ENCODE measurements at places on chromosomes 1 and 21.

- DNase-seq, result no peak
Measured at GRCh38 chr1:216812966-216813365, 89.7 kb upstream of the ESRRG start.

- no peak for DNase-seq
Measured at GRCh38 chr1:198867182-198867581, 228.3 kb downstream of the PTPRC start.

DNA sequence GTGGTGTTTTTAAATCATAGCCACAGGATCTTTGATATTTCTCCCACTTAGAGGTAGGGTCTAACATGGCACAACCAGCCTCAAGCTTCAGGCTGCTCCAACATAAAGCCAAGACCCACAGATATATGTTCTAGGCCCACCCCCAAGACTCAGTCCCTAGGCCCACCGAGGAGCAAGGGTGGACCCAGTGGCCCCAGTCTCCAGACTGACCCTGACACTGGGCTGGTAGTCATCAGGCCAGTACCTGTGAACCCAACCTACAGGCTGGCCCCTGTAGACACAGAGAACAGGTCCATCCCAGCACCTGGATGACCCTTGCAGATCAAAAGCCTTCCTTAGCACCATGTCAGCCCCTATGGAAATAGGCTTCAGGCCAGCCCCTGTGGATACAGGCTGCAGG is 60.5 kb downstream of the NEGR1 start:
- no peak for DNase-seq

GRCh38 chr1:157585984-157586383 is 11.9 kb downstream of the FCRL4 start:
- no peak for DNase-seq

DNA sequence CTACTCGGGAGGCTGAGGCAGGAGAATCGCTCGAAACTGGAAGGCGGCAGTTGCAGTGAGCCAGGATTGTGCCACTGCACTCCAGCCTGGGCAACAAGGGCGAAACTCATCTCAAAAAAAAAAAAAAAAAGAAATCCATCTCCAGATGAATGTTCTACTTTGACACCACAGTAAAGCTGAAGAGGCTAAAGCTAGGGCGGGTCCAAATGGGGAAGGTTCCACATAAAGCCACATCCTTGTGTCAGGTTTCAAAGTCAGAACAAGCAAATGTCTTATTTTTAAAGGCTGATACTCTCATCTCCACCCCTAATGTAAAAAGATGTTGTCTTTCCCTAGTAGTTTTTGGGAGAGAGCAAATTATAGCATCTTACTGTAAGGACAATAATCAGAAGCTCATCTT is 4.4 kb upstream of the WARS2 start:
- DNase-seq, result no peak

DNA sequence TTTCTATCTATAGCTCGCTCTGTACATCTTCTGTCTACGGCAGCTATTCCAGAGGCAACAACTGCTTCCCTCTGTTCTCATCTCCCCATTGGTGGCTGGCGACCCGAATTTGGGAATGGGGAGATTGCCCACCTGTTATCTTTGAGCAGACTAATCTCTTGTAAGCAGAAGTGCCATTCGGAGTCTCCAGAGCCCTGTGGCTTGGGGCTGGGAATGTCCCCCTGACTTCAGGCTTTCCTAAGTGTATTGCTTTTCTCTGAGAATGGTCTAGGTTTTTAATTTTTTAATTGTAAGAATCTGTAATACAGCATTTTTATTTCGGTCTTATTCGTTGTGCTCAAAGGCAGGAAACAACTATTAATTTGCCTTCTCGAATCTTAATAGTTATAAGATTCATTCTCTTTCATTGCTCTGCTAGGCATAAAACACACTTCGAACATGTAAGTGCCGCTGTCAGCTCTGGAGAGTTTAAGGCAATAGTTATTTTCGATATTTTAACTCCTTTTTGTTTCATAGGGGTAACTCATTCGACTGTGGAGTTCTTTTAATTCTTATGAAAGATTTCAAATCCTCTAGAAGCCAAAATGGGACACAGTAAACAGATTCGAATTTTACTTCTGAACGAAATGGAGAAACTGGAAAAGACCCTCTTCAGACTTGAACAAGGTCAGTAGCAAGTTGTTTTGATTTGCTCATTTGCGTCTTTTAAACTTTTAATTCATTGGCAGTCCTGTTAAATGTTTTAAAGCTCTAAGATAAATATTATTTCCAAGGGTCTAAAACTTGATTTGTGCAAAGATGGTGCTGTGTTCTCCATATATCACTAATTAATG is 514 bp downstream of the AGL start:
- no peak for DNase-seq

GRCh38 chr1:192861860-192862259 is 53.0 kb downstream of the RGS2 start:
- DNase-seq, result no peak

DNA sequence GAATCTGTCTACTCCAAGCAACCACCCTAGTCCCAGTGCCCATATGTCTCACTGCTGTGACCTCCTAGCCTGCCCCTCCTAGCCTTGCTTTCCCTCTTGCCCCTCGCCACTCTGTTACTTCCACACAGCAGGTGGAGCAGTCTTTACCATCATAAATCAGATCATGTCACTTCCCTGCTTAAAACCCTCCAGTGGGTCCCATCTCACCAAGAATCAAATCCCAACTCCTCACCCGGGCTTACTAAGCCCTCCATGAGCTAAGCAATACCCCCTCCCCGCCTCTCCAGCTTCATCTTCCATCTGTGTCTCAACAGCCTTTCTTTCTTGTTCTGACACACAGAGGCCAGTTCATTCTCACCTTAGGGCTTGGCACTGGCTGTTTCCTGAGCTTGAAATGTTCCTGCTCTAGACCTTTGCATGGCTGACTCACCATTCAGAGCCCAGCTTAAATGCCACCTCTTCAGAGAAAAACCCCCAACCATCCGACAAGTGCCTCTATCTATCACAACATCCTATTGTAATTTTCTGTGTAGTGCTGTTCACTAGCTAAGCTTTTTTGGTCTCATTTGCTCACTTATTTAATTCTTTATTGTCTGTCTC is 22.3 kb downstream of the KNCN start:
- peak; percentile 62 for DNase-seq

DNA sequence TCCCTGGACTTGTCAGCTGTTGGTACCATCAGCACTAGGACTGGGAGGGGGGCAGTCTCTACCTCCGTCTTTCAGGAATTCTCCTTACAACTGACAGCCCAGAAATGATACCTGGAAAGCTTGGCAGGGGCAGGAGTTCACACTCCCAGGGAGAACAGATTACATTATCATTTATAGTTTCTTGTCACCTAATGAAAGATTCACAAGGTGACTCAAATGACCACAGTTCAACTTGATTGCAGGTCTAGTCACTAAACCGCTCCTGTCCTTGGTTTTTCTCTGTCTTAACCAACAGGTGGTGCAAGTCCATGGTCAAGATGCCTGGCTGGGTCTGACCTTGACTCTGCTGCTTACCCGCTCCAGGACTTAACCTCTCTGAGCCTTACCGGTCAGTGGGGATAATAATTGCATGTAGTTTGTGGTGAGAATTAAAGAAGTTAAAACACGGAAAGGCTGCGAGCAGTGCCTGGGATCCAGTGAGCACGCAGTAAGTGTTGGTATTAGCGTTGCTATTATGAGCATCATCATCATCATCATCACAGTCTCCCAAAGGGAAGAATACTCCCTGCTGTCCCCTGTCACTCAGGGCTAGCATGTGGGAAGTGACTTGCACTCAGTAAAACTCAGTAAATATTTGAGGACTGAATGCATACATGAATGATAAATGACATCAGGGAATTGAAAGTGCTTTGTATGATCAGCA is 125.3 kb upstream of the CD34 start:
- DNase-seq, result no peak

- no peak for DNase-seq
Measured at GRCh38 chr1:220818421-220819173, 31.9 kb downstream of the MTARC1 start.

DNA sequence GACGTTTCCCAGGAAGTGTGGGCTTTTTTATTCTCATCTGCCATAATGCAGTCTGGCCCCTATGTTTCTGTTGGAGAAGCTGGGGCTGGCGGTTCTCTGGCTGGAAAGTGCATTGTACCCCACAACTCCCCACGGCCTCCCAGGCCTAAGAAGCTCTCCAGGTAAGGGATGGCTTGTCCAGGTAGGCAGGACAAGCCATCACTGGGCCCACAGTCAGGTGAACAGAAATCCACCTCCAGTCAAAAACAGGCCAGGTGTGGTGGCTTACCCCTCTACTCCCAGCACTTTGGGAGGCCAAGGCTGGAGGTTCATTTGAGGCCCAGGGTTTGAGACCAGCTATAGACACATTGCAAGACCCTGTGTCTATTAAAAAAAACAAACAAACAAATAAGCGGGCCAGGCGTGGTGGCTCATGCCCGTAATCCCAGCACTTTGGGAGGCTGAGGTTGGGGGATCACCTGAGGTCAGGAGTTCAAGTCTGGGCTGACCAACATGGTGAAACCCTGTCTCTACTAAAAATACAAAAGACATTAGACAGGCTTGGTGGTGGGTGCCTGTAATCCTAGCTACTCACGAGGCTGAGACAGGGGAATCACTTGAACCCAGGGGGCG is 3.1 kb upstream of the WNT9A start:
- DNase-seq, result no peak

DNA sequence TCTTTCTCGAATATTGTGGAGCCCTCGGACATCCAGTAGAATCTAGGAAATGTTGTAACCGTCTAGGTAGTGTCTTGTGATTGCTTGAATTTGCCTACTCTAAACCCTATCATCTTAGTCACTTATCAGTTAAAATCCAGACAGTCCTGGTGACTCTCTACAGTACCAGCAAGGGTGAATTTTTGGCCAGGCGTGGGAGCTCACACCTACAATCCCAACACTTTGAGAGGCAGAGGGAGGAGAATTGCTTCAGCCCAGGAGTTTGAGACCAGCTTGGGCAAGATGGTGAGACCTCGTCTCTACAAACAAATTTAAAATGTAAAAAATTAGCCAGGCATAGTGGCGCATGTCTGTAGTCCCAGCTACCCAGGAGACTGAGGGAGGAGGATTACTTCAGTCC is 230.9 kb downstream of the CHRM3 start:
- DNase-seq, result no peak

GRCh38 chr1:118890851-118891384 is 97.2 kb downstream of the TBX15 start:
- no peak for DNase-seq

GRCh38 chr21:39644062-39644560 is 31.4 kb downstream of the B3GALT5 start:
- DNase-seq, result no peak

GRCh38 chr1:196651079-196651478 is 764 bp upstream of the CFH start:
- no peak for DNase-seq

DNA sequence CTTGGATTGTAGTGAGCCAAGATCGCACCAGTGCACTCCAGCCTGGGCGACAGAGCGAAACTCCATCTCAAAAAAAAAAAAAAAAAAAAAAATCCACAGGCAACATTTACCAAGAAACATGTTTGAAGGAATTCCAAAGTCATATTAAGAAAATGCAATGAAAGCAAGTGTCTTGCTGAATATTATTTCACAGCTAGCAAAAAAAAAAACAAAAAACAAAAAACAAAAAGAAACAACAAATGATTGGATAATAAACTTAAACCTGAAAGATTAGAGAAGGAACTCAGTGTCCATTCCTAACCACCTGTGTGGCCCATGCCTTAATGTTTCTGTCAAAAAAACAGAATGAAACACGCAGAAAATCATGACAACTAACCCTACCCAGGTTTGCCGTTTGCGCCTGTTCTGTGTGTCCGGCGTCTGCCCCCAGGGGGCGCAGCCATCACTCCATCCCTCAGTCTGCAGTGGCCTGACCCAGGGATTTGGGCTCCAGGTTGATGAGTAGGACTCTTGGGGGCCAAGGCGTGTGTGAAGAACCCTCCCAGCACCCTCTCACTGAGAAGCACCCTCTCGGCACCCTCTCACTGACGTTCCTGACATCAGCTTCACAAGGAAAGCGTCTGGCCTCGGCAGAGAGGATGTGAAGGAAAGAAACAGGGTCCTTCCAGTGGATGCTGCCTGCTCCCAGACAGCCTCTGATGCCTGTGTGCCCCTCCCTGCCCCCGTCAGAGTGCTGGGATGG is 19.2 kb upstream of the PTTG1IP start:
- peak; percentile 68 for DNase-seq

DNA sequence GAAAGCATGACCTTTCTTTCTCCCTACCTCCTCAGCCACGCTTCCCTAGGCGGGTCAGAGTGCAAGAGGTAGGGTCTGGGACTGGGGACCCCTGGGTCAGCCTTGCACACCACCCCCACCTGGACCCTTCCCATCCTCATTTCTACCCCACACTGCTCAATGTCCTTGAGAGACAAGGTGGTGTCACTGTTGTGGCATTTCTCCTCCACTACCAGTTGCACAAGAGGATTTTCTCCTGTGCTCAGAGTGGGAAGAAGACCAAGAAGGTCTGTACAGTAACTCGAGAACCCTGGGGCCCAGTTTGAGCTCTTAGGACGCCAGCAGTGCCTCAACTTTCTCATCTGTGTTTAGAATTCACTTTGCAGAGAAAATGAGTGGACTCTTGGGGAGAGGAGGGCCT is 49.4 kb upstream of the CD34 start:
- DNase-seq, result no peak

- DNase-seq, result no peak
Measured at GRCh38 chr1:31581821-31582810, 5.8 kb downstream of the TINAGL1 start.

GRCh38 chr1:58005212-58005611 is 541.3 kb downstream of the OMA1 start:
- DNase-seq, result no peak

DNA sequence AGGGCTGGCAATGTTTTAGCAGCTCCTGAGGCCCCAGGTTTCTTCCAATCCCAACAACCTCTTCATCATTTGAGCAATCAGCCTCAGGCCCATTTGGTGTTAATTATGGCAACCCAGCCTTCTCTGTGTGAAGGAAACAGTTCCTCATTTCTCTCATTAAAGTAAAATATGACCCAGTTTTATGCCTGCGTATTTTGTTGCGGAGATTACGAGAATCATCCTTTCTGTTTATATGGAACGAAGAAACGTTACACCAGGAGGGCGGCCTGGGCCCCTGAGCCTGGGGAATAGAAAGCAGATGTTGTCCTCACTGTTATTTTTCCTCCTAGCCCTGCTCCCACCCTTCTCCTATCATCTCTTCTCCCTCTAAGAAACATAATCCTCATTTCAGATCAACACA is 332.2 kb upstream of the USP24 start:
- no peak for DNase-seq

- DNase-seq, result no peak
Measured at GRCh38 chr21:29521872-29522271, 223.2 kb downstream of the BACH1 start.

DNA sequence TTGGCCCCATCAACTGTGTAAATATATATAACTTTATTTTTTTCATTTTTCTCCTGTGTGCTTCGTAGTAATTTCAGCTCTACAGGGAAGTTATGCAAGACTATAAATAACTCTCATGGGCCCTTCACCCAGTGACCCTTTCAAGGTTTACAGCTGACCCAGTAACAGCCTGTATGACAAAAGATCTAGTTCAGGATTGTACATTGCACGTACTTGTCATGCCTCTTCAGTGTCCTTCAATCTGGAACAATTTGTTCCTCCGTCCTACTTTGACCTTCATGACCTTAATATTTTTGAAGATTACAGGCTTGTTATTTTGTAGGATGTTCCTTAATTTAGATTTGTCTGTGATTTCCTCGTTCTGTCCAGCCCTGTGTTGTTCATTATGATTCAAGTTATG is 40.5 kb downstream of the BRINP2 start:
- no peak for DNase-seq

- no peak for DNase-seq
Measured at GRCh38 chr1:162062542-162063015, 6.9 kb upstream of the NOS1AP start.

GRCh38 chr1:204401730-204402129 is 9.9 kb downstream of the PPP1R15B start:
- DNase-seq, result no peak

Measured in activated CD4-positive, alpha-beta T cell treated with anti-CD3 and anti-CD28 coated beads, Interleukin-2, Interleukin-4, amounts not matched to agents 100 ng/mL and 50 ng/mL, durations not matched to agents 16 hours and 8 hours (primary cell).